MG63 (cell line): ENCODE measurements at places on chromosomes 3 and 15. TPM values are rescaled to one million over a fixed set of nuclear protein-coding genes. Genes with fewer than 3 reads are reported as not detected.

DNA sequence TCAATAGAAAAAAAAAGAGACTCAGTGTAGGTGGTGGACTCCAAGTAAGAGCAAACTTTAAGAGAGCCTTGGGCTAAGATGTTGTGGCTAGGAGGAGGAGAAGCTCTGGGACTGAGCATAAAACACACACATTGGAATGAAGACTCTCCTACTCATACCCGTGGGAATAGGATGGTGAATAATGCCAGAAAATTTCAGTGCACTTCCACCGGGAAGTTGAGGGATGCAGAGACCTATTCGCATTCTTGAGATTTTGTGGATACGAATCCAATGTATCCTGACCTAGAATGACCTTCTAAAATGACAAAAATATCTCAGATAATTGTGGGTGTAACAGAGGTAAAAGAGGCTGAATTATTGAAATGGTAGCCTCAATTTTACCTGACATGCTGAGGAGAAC, 388.7 kb upstream of the SGO1 start:
- DNase-seq, result no peak

DNA sequence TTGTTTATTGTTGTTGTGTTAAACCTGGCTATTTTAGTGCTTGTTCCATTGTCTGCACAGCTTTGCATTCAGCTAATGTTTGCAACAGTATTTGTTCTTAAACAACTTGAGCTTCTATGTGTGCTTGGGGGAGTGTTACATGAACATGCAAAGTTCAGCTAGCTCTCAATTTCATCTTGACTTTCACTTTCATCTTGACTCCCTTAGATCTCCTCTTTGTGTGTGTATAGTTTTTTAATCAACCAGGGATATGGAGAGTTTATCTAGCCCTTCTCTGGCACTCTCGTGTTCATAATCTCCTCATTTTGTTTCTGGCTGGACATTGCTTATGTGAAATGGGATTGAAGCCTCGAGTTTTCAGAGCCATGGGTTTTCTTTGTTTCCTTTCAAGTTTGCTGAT, 212.4 kb upstream of the ZBTB20 start:
- DNase-seq, result no peak

- peak; percentile 90 for DNase-seq
Measured at GRCh38 chr3:106428565-106428994, 559.8 kb upstream of the CBLB start.

GRCh38 chr3:17384567-17385296, 357.7 kb downstream of the TBC1D5 start:
- DNase-seq, result no peak

DNA sequence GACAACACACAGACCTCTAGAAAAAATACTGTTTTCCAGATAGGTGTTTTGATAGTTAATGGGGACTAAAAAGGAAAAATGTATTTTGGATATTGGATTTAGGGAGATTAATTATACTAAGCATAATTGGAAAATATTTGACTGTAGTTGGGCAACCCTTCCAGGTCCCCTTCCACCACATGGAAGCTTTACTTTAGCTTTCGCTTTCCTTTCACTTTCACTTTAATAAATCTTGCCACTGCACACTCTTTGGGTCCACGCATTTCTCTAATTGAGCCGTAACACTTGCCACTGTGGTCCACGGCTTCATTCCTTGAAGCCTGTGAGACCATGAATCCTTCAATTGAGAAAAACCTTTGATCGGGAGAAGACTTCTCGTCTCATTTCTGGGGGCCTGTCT, 15.5 kb downstream of the GLDN start:
- DNase-seq, result no peak

DNA sequence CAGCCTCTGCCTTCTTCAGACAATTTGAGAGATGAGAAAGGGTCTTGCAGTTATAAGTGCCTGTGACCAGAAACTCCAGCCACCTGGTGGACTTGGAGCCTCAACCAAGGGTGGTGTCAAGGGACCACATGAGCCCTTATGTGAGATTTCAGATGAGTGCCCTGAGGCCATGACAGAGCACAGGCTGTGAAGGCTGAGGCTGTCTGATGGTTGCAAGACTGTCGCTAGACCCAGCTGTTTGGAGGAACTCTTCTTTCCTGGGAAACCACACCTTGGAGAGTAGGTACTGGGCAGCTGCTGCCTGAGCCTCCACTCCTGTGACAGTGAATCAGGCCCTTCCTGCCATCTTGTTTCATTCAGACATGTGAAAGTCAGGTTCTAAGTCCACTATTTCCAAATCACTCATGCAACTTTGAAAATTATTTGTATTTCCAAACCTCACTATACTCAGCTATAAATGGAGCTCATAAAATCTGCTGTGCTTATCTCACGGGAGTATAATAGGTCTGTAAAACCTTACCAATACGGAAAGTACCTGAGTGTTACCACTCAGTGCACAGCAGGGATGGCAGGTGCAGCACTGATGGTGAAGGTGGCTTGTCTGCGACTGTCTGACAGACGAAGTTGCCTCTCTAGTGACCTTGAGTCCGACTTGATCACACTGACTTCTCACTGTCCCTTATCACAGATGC, 99.4 kb downstream of the RPL39L start:
- no peak for DNase-seq

GRCh38 chr15:77768107-77768506, 135.4 kb upstream of the LINGO1 start:
- no peak for DNase-seq

DNA sequence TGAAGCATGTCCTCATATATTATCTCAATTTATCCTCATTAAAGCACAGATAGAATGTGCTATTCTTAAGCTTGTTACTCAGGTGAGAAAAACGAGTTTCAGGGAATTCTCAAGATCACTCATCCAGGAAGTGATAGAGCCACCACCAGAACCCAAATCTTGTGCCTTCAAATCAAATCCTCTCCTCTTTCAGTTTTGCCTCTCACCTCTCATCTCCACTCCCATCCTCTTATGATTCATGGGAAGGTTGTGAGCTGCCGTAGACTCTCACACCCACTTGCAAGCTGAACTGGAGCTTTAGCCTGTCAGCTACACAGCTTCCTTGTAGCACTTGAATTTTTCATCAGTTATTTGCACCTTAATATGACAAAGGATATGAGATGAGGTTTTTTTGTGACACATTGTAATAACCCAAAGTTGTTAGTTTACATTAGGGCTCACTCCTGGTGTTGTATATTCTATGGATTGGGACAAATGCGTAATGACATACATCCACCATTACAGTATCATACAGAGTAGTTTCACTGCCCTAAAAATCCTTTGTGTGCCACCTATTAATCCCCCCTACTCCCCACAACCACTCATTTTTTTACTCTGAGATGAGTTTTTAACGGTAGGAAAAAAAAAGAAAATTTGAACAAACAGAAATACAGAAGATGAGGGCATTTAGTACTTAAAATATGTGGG, 25.7 kb downstream of the GPR15 start:
- no peak for DNase-seq

- DNase-seq, result no peak
Measured at GRCh38 chr3:187491371-187491770, 123.2 kb downstream of the RTP4 start.

DNA sequence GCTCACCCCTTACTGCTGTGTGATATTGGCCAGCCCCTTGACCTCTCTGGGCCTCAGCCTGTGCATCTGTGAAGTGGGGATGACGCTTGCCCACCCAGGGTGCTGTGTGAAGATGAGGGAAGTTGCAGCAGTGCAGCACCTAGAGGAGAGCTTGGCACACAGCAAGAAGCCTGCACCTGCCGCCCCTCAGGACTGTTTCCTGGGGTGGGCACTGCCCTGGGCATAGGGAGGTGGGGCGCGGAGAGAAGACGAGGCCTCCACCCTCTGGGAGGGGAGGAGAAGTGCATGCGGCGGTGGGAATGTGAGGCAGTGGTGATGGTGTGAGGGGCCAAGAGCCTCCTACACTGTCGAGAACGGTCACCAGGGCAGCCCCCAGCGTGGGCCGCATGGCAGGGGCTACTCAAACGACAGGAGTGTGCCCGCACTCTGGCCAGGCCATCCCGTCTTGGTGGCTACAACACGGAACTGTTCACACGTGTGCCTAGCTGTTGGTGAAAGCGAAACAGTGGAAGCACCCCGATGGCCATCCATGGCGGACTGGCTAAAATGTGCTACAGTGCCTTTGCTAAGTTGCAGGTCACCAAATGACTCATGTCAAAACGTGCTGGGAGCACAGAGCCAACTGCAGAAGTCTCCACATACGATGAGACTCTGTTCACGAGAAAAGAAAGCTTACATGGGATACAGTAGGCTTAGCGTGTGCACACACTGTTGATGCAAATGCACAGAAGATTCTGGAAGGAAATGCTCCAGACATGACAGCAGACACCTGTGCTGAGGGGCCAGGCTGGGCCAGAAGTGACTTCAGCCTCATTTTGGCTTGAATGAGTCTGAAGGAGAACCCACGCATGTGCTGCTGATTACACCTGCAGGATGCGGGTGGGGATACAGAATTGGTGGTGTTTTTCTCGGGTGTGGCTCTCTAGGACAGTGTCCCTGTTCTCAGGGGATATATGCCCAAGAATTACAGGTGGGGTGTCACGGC, 40.4 kb upstream of the IQSEC1 start:
- no peak for DNase-seq

- DNase-seq, result no peak
Measured at GRCh38 chr15:94259863-94260262, 28.5 kb downstream of the MCTP2 start.

DNA sequence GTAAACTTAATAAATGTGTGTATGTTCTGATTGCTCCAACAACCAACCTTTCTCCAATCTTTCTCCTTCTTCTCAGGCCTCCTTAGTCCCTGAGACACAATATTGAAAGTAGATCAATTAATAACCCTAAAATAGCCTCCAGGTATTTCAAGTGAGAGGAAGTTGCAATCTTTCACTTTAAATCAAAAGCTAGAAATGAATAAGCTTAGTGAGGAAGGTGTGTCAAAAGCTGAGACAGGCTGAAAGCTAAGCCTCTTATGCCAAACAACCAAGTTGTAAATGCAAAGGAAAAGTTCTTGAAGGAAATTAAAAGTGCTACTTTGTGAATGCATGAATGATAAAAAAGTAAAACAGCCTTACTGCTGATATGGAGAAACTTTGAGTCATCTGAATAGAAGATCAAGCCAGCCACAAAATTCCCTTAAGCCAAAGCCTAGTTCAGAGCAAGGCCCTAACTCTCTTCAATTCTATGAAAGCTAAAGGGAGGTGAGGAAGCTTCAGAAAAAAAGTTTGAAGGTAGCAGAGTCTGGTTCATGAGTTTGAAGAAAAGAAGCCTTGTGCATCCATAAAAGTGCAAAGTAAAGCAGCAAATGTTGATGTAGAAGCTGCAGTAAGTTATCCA, 38.6 kb downstream of the CCDC80 start:
- no peak for DNase-seq

GRCh38 chr15:60772395-60773120, 293.6 kb upstream of the ICE2 start:
- DNase-seq, result no peak

DNA sequence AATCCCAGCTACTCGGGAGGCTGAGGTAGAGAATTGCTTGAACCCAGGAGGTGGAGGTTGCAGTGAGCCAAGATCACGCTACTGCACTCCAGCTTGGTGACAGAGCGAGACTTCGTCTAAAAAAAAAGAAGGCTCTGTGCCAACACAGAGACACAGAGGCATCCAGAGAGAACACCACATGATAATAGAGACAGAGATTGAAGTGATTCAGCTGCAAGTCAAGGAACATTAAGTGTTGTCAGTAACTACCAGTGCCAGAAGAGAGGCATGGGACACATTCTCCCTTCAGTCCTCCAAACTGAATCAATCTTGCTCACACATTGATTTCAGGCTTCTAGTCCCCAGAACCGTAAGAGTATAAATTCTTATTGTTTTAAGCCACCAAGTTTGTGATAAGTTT, 97.5 kb downstream of the GOLIM4 start:
- no peak for DNase-seq

- peak; percentile 11 for DNase-seq
Measured at GRCh38 chr3:16290007-16290826, 25.2 kb downstream of the OXNAD1 start.

GRCh38 chr3:9231471-9231870, 18.0 kb downstream of the SRGAP3 start:
- no peak for DNase-seq

DNA sequence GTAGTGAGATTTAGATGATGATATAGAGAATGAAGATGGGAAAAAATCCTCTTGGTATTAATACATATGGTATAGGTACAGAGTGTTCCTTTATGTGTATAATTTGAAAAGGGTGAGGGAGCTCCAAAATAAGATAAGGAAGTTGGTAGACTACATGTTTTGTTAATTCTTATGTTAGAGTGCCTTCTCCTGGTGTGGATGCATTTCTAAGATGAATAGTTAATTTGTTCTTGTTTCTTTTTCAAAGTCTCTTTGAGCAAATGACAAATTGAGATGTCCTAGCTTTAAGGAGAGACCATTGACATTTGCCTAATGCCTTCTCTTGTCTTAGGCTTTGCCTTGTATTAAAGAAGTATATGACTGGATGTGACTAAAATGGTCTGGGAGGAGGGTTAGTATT, 34.1 kb downstream of the AKAP13 start:
- no peak for DNase-seq

GRCh38 chr3:185559706-185560090, 7.3 kb upstream of the LIPH start:
- no peak for DNase-seq

DNA sequence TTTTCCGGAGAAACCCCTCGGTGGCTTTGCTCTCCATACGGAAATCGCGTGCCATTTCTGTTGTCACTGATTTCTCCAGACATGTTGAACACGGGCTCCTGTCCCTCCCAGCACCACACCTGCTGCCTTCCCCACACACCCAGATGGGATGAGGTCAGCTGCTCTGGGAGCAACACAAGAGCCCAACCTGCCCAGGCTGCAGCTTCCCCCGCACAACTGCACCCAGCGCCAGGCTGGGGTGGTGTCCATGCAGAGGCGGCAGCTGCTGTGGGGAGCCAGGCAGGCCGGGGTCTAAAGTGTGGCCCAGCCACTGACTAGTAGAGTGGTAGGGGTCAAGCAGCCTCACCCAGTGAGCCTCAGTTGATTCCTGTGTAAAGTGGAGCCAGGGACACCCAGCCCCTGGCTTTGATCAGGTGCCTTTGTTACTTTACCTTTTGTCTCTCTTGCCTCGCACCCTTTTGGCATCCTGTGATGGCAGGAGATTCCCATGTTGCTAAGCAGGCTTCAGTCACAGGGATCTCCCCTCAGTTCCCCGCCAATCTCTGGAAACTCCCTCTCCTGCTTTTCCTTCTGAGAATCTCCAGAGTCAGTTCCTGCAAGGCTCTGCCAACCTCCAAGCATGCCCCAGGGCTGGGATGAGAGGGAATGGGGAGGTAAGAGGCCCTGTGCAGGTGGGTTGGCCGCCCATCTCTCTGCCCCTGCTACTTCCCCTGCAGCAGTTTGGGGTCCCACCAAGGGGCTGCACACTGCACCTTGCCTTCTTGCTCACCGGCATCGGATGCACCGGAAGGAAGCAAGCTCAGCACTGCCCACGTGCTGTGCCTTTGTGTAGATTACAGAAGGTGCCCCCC, 91.8 kb upstream of the ALDH1A3 start:
- DNase-seq, result no peak

SYNM gene
- total RNA-seq, result 2.5 and 7.4 TPM in 2 replicates

PTH1R gene
- not detected in 2 replicates for total RNA-seq

TTLL13 gene
- 0.07 TPM in 1 of 2 replicates, not detected in the other for total RNA-seq

HDDC3 gene
- 32.6 and 51.9 TPM in 2 replicates for total RNA-seq

WDR72 gene
- total RNA-seq, result not detected in 2 replicates

CGNL1 gene
- 0.03 TPM in 1 of 2 replicates, not detected in the other for total RNA-seq

DYNLT2B gene
- 15.4 and 34.3 TPM in 2 replicates for total RNA-seq

TRIP4 gene
- total RNA-seq, result 17.9 and 62.3 TPM in 2 replicates

REC114 gene
- not detected in 2 replicates for total RNA-seq

CTXN2 gene
- not detected in 2 replicates for total RNA-seq

CCNDBP1 gene
- total RNA-seq, result 58.9 and 97.1 TPM in 2 replicates
